ENCODE measurements at places on chromosomes 3 and 15.

GRCh38 chr3:64443546-64444381, 218.5 kb upstream of the PRICKLE2 start:
- no peak for DNase-seq

DNA sequence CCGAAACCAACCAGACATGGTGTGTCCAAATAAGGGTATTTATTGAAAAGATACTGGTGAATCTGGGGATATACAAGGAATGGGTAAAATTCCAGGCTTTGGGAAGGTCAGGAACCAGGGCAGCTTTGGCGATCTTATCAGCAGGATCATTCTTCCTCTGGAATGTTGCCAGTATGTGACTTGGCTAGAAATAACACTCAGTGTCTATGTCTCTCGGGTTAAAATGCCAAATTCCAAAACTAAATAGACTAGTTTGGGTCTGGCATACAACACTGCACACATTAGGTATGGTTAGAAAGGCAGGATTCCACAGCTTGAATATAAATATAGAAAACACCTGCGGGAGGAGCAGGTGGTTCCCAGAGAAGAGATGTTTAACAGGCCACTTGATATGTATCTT, 220.2 kb upstream of the CD96 start:
- no peak for DNase-seq

DNA sequence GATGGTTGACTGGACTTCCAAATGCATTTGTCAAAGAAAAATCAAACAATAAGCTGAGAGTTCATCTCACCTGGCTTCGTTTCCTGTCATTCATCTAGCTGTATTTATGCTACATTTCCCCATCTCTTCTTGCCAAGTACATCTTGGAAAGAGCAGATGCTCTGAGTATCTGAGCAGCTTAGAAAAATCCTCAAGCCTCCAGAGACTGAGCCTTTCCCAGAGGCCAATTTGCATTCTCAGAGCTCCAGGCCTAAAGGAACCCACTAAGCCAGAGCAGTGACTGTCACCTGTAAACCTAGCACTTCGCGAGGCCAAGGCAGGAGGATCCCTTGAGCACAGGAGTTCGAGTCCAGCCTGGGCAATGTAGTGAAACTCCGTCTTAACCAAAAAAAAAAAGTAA, 100.5 kb downstream of the XXYLT1 start:
- DNase-seq: no peak

DNA sequence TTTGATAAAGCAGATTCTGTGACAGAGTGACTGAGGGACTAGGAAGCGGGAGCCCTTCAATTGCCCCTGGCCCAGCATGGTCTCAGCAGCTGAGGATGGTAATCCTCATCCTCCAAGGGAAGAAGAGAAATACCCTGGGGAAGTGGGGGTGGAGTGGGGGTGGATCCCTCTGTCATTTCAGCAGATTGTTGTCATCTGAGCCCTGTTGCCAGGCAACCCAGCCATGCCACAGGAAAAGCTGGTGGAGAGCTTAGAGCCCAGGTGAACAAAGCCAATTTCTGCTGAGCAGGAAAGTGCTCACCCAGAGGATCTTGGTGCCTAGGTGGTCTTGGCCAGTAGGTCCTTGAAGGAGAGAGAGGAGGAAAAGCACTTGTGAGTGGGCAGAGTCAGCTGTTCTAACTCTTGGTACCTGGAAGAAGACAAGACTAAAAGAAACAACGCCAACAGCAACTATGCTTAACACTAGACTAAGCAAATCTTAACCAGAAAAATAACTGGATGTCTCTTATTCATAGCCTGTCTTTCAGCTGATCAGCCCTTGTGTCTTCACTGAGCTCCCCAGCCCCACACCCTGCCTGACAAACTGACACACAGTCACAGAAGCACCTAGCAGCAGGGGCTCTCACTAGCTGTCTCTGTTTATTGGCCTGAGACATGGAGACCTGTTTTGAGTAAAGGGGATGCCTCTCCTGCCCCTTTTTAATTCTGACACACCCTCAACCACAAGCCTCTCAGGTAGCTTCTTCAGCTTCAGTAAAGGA, 40.1 kb upstream of the DCLK3 start:
- no peak for DNase-seq

- DNase-seq: peak; percentile 91
These were observed 237.9 kb downstream of the GAP43 start for GRCh38 chr3:115861166-115861733.

GRCh38 chr3:114375608-114376421, 82.0 kb downstream of the TIGIT start:
- DNase-seq: peak; percentile 18

GRCh38 chr3:62145086-62145757, 228.1 kb downstream of the FEZF2 start:
- DNase-seq: no peak

DNA sequence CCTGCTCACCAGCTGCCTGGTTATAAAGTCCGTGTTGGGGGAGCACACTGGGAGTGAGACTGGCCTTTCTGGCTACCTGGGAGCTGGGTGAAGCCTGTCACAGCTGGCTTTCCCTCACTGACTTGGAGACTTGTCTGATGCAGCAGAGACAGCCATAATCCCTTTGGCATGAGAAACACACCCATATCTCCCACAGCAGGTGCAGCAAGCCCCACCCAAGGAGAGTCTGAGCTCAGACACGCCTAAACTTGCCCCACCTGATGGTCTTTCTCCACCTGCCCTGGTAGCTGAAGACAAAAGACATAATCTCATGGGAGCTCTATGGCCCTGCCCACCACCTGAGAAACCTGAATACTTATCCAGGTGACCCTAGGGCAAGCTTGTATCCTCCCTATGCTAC, 54.8 kb downstream of the NMD3 start:
- no peak for DNase-seq

- DNase-seq: no peak
These were observed 31.5 kb upstream of the ZNF502 start for GRCh38 chr3:44680921-44681455.

GRCh38 chr3:49300595-49300994, 23.6 kb upstream of the C3orf62 start:
- DNase-seq: no peak

- DNase-seq: no peak
These were observed 11.2 kb upstream of the DCAF1 start for GRCh38 chr3:51510996-51511395.

DNA sequence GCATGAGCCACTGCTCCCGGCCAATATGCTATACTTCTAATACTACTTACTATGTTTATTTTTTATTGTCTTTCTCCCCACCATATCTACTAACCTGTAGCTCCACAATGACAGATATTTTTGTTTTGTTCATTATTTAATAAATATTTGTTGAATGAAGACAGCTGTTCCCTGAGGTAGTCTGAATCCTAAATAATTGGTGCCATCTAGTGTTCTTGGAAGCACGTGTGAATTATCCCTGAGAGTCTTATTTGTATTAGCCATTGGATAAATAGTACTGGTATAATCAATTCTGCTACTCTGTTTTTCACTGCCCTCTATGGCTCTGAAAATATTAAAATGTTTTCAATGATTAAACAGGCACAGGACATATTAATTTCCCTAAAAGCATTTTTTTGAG, 5.6 kb upstream of the APPL1 start:
- DNase-seq: no peak

DNA sequence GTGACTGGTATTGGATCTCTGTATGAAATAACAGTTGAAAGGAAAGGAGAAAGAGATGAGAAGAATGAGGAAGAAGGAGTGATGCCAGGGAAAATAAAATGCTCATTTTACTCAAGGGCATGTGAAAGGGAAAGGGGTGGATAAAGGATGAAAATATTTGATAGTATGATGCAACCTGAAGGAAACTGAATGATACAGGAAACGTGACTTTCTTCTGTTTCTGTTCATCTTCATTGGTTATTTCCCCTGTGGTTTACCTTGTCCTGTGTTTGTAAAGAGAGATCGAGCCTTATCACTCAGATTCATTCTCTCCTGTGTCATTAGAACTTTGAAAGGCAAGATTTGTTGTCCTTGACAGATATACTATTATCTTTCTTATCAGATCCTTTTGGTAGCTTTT, 243.6 kb upstream of the SLITRK3 start:
- peak; percentile 16 for DNase-seq

DNA sequence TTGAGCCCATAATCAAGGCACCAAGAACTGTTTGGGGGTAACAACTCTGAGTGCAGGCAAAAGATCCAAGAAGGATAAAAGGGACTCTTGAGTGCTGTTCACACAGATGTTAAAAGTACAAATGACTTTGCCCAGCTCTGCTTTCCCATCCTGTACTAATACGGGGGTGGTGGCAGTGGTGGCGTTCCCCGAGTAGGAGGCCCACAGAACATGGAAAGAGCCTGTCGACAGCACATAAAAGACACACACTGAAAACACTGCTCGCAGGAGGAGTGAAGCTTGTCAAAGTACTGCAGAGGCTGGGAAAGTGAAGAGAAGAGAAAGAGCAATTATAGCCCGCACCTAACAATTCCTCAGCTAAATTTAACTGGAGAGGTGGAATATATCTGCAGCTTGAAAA, 40.9 kb downstream of the HACD2 start:
- DNase-seq: no peak

- no peak for DNase-seq
These were observed 406.4 kb upstream of the NPAP1 start for GRCh38 chr15:24269166-24269571.

DNA sequence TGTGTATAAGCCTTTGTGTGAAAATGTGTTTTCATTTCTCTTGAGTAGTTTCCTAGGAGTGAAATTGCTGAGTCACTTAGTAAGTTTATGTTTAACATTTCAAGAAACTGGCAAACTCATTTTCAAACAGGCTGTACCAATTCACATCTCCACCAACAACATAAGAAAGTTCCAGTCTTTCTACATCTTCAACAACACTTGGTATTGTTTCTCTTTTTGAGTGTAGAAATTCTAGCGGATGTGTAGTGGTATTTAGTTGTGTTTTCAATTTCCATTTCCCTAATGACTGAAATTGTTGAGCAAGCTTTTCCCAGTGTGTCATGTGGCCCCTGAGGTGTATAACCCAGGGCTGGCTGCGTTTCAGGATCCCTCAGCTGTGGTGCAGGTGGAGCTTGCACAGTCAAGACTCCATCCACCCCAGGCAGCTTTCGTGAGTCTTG, 258.5 kb downstream of the PDCD6IP start:
- no peak for DNase-seq

DNA sequence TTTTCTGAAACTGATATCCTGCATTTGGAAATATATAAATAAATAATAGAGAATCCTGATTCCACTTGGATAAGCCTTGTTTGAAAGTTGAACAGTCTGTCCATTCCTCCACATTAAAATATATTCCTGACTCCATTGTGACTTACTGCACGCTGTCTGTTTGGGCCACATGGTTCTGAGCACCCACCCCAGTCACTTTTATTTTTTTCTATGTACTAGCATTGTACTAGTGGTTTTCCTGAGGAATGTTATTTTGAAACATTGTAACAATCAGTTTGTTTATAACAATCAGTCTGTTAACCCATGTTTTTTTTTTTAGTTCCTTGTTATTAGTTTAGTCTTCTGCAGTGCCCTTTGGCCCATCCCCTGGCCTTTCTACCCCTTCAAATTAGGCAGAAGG, 87.4 kb upstream of the CCNL1 start:
- DNase-seq: no peak

- no peak for DNase-seq
These were observed 39.6 kb downstream of the HGD start for GRCh38 chr3:120642368-120642948.

- no peak for DNase-seq
These were observed 29.1 kb downstream of the PRR20G start for GRCh38 chr3:127258733-127259132.

- DNase-seq: peak; percentile 20
These were observed 501.8 kb downstream of the ZPLD1 start for GRCh38 chr3:102936511-102937045.

DNA sequence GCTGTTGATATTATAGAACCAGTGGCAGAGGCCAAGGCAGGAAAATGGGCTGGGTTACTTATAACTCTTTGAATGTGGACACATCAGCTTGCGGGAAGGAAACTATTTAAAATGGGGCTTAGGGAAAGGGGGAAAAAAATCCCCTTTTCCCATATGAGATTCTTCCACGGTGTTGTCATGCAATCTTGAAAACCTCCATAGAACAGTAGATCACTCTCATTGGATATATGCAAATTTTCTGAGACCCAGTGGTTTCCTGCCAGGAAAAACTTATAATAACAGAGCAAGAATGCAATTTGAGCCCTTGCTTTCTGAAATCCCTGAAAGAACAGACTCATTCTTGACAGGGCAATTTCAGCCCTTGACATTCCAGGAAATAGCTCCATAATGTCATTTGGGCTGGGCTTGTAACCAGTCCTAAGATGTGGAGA, 31.1 kb downstream of the TMEM212 start:
- DNase-seq: peak; percentile 86

DNA sequence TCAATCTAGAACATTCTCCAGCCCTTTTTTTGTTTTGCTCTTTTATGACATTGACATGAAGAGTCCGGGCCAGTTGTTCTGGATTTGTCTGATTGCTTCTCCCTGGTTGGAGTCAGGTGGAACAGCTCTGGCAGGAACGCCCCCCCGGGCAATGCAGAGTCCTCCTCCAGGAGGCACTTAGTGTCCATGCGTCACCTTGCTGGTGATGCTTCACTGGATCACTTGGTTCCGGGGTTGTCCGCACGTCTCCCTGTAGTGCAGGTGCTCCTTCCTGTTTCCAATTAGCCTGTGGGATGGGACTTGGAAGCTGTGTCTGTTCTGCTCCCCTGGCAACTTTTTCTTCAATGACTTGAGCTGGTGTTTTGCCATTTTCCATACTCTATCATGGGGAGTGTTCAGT, 9.8 kb downstream of the CSK start:
- DNase-seq: no peak

GRCh38 chr15:84658080-84658787, at the start of gene NMB:
NMB (minus strand) TSS chr15:84658199; CDS start chr15:84658152, 47 bp downstream.
- DNase-seq: no peak

GRCh38 chr3:34131091-34131490, 332.7 kb downstream of the PDCD6IP start:
- DNase-seq: no peak

- DNase-seq: no peak
These were observed 201.3 kb upstream of the IGF1R start for GRCh38 chr15:98447069-98447468.

DNA sequence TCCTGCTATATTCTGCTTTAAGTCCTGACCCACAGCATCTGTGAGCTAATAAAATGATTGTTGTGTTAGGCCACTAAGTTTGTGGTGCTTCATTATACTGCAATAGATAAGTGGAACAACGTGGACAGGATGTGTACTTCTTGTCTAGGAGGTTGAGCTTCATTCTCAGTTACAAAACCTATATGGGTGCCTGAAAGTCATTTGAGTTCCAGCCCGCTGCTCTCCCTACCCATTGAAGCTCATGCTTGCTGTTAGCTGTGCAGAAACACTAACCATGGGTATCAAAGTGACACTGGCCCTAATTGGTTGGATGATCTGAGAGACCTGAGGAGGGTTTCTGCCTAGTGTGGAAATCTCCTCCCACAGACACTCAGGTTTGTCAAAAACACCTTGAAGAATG, 357.2 kb downstream of the PDCD6IP start:
- DNase-seq: no peak

DNA sequence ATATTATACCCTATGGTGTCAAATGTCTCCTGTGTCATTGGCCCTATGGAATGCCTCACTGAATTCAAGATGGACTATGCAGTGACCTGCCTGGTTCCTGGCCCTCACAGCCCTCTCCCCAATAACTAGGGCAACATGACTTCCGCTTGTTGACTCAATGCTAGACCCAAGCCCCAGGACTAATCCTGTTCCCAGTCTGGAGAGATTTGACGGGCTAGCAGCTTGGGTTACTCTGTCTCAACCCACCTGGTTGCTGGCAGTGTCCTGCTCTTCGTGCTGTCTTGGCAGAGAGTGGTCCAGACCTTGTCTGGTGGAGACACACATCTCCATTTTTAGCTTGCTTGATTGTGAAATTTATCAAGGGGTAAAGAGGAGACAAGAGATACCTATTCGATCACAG, 135.8 kb upstream of the HES1 start:
- no peak for DNase-seq
